ENCODE measurements at places on chromosomes 3 and 15. TPM values are rescaled to one million over a fixed set of nuclear protein-coding genes. Genes with fewer than 3 reads are reported as not detected.

GRCh38 chr15:87287156-87287555, 969.4 kb downstream of the NTRK3 start:
- peak; percentile 7 for DNase-seq

GRCh38 chr3:151011427-151011826, 38.9 kb upstream of the CLRN1 start:
- no peak for DNase-seq

DNA sequence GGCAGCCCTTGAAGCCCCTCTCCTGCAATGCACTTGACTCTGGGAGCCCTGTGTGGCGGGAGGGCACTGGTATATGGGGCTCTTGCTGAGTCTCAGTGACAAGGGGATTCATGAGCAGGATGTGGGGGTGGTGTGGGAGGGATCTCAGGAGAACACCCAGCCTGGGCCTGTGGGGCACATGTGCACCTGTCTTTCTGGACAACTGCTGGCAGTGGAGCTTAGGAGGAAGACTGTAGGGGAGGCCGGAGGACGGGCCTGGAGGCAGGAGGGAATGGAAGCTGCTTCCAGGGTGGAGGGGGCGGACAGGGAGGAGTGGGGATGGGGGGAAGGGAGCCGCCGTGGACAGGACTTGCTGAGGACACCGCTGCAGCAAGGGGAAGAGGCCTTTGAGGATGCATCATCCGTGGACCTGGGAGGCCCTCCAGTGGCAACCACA, 10.8 kb upstream of the SNRPA1 start:
- no peak for DNase-seq

DNA sequence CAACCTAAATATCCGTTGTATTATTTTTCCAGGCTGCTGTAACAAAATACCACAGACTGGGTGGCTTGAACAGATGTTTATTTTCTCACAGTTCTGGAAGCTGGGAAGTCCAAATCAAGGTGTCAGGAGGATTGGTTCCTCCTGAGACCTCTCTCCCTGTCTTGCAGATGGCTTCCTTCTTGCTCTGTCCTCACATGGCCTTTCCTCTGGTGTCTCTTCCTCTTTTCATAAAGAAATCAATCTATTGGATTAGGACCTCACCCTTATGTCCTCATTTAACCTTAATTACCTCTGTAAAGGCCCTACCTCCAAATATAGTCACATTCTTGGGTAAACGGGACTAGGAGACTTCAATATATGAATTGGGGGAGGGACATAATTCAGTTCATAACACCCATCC, 89.2 kb upstream of the PLCL2 start:
- no peak for DNase-seq

DNA sequence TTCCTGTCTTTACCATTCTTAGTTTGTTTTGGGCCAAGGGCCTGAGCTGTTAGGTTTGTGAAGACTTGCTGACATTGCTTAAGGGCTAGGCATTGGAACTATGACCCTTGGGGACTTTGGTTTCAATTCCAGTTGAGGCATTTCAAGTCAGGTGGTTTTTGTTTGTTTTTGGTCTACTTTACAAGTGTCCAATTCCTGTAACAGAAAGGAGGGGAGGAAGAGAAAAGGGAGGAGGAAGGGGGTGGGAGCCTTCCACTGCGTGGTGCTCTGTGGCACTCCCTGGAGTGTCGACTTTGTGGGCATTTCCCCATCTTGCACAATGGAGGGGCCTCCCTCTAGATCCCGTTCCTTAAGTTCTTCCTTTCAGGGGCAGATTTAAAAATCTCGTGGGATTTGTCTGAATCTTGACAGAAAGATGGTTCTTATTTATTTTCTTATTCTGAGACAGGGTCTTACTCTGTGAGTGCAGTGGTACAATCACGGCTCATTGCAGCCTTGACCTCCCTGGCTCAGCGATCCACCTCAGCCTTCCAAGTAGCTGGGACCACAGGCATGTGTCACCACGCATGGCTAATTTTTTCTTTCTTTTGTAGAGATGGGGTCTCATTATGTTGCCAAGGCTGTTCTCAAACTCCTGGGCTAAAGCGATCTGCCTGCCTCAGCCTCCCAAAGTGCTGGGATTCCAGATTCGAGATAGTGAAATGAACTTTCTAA, 59.5 kb upstream of the RYK start:
- DNase-seq = no peak

DNA sequence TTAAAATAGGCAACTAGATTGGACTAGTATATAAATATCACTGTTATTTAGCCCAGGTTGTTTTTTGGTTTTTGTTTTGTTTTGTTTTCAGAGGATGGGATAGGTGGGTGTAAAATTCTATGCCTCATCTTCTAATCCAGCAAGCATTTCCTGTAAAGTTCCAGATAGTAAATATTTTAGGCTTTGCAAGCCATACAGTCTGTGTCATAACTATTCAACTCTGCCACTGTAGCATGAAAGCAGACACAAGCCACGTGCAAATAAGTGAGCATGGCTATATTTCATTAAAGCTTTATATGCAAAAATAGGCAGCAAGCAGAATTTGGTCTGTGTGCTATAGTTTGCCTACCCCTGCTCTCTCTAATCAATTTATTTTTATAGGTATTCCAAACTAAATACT, 657.3 kb upstream of the TGFBR2 start:
- no peak for DNase-seq

The TGM4 gene
- 0.12 TPM for polyA plus RNA-seq

GRCh38 chr3:53956586-53956985, 64.9 kb upstream of the SELENOK start:
- DNase-seq = no peak

DNA sequence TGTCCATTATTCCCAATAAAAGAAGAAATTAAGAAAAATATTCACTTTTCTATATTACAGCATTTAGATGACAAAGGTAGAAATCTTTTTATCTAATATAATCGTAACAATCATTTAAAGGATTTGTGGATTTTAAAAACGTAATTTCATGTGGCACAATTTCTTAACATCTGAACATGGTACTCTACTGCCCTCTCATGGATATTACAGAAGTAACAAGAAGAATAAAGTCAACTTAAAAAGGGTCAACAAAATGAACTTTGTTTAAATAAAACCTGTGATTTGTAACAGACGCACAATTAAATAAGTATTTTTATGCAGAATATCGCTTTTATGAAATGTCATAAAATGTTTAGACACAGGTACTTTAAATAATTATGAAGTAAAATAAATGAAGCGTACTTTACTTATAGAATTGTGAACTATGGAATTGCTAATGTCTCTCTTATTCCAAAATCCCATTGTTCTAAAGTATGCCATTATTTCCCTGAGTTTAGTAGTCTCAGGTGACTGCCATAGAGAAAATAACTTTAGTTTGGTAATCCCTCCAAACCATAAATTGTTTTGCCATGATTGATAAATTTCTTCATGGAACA, 366.8 kb upstream of the ZNF385D start:
- peak; percentile 23 for DNase-seq

GRCh38 chr3:178795349-178795748, 259.1 kb downstream of the KCNMB2 start:
- no peak for DNase-seq

The THAP10 gene
- 2.7 TPM for polyA plus RNA-seq

The OR5H15 gene
- not detected for polyA plus RNA-seq

- no peak for DNase-seq
Measured at GRCh38 chr3:184002469-184002868, 15.2 kb downstream of the ABCC5 start.

DNA sequence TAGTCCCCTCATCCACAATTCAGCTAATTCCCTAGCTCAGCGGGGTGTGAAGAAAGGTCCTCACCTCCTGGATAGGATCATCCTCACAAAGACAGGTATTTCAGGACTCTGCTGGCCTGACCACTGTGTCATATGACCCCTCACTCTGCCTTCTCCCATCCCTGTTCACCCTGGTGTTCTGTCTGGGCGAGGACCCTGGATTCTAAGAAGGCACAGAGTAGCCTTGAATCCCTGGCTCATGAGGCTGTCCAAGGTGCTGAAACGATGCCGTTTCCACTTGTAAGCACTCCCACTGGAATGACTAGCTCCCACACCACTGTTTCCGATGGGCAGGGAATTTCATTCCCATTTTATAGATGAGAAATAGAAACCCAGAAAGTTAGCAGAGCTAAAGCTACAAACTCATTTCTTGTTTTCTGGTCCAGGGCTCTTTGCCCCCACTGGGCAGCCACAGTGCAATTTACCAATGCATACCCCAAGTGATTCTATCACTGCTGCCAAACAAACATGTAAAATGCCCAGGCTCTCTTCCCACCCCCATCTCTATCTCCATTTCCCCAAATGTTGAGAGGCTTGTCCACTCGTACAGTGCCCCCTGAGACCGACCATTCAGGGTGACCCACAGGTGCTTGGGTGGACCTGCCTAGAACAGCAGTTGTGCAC, 83.2 kb downstream of the RAB11A start:
- no peak for DNase-seq

All from AG04450 (cell line).